ENCODE measurements at places on chromosomes 2 and 18.

DNA sequence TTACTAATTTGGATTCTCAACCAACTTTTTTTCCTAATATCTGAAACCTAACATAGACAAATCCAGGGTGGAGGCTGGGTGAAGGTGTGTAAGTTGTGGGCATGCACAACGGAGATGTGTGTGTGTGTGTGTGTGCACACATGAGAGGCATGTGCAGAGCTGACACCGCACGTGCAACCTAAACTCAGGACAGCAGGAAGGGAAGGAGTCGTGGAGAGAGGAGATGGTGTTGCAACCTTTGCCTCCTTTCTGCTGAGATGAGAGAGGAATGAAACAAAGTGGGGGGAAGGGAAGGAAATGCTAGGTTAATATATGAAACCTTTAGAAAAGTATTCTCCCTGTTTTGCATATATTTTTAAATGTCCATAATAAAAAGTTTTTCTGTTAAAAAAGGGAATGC is 64.7 kb downstream of the KCTD1 start:
- no peak for DNase-seq

DNA sequence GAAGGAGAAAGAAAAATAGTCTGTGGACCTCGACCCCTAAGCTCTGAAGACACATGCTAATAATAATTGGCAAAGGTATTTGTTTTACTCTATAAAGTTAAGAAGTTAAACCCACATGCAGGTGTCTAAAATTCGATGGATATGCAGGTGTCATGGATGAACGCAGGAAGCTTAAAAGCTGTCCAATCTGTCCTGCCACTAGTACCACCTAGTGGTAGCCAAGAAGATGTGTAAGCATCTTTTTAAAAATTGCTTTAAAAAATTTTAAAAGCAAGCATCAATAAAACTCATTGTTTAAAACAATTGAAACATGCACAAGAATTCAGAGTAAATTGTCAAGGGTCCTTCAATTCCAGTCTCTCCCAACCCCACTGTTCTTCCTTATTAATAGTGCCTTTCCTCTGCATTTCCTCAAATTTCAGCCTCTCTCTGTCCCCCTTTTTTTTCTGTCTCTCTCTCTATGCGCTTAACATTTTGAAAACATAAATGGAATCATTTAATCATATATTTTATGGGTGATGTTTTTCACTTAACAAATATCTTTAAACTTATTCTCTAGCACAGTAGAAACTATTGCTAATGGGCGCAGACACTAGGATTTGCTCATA is 30.6 kb upstream of the PPP3R1 start:
- DNase-seq, result no peak

- no peak for DNase-seq
These were observed 7.8 kb upstream of the TRABD2A start for GRCh38 chr2:84888401-84889276.

GRCh38 chr2:217004656-217005055 is 144.8 kb upstream of the TNP1 start:
- DNase-seq, result no peak

GRCh38 chr2:29155578-29155977 is 40.4 kb downstream of the CLIP4 start:
- no peak for DNase-seq
